ENCODE measurements at places on chromosomes 4 and X.

DNA sequence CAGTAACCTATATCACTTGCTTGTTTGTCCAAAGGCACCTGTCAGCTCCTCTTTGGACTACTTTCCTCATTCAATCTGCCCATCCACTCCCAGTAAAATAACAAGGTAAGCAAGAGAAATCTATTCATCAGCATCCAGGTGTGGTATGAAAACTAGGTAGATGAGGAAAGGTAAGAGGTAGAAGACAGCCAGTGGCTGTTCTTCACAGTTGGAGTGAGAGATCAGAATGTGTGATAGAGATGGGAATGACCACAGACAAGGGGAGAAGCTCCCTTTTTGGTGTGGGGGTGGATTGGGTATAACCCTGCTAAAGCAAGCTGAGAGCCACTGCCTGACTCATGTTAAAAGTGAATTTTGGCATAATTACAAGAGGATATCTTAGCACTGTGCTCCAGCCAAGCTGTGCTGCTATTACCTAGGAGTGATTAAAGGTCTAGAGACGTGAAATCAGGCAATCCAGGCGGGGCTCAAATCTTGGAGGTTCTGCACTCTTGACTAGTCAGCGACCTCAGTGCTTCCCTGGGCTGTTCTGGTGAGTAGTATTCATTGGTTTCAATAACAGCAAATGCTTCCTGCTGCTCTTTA, 28.1 kb upstream of the RASL11B start:
- no peak for DNase-seq

- no peak for DNase-seq
These were observed 182.3 kb downstream of the BANK1 start for GRCh38 chr4:101972791-101973190.

DNA sequence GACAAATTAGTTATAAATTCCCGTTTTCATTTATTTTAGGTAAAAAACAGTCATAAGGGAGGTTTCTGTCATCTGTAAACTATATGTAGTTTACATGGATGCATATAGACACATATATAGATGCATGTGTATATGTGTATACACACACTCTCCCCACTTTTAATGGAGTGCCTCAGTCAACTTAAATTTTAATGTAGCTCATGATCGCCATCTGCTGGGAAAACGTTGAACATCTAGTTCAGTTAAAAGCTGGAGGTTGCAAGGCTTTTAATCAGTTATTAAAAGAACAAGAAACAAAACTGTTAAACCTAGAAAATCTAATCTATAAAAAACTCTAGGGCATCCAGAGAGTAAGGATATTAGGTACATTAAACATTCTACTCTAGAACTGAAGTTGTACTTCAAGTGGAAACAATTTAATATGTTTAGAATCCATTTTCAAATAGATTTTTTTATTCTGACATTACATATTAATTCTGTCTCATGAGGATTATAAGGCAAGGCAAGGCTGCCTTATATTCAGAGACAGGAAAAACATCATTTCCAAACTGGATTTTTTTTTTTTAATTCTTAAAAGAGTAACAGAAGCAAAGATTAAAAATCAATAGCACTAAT, 122.6 kb downstream of the SHISA3 start:
- DNase-seq, result peak; percentile 65

DNA sequence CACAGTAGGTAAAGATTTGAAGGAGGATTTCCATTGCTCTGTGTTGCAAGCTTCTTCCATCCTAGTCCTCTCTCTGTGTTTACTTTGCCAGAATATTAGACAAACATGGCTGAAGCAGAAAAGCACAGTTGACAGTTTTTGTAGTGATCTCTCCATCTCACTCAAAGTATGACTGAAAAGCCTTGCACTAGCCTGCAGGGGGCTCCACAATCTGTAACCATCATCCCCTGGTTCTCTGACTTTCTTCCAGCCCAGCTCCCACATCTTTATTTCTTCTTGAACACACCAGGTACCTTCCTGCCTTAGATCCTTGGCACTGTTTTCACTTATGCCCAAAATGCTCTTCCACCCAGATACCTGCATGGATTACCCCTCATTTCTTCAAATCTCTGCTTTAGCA, 34.1 kb upstream of the HHIP start:
- peak; percentile 21 for DNase-seq

DNA sequence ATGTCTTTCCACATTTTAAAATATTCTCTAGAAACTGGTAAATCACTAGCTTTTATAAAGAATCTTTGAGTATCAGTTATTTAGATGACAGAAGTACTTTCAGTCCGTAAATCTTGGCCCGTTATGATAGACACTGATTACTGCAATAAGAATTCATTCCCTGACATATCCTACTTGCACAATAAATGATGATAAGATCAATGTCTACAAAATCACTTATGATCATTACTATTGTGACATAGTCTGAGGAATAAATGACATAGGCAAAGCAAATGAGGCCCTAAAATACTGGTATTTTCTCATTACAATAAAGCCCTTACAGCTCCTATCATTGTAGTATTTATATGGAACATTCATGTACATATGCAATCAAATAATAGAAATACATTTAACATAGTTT, 6.6 kb upstream of the PDCL2 start:
- DNase-seq, result no peak

GRCh38 chr4:99642725-99643489, 14.7 kb downstream of the C4orf54 start:
- DNase-seq, result no peak

GRCh38 chr4:138851391-138852335, 163.9 kb upstream of the NOCT start:
- no peak for DNase-seq

- DNase-seq, result no peak
These were observed 250.0 kb downstream of the CFAP299 start for GRCh38 chr4:80585542-80585941.

GRCh38 chrX:44996277-44996676, 123.3 kb downstream of the KDM6A start:
- DNase-seq, result peak; percentile 56

GRCh38 chr4:95360906-95361695, 187.7 kb downstream of the UNC5C start:
- no peak for DNase-seq

DNA sequence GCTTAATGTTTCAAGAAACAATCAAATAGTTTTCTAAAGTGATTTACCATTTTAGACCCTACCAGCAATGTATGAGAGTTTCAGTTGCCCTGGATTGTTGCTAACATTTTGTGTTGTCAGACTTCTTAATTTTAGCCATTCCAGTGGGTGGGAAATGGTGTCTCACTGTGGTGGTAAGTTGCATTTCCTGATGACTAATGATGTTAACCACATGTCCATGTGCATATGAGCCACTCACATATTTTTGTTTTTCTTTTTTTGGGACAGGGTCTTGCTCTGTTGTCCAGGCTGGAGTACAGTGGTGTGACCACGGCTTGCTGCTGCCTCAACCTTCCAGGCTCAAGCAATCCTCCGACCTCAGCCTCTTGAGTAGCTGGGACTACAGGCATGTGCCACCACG, 48.3 kb downstream of the MED28 start:
- no peak for DNase-seq

DNA sequence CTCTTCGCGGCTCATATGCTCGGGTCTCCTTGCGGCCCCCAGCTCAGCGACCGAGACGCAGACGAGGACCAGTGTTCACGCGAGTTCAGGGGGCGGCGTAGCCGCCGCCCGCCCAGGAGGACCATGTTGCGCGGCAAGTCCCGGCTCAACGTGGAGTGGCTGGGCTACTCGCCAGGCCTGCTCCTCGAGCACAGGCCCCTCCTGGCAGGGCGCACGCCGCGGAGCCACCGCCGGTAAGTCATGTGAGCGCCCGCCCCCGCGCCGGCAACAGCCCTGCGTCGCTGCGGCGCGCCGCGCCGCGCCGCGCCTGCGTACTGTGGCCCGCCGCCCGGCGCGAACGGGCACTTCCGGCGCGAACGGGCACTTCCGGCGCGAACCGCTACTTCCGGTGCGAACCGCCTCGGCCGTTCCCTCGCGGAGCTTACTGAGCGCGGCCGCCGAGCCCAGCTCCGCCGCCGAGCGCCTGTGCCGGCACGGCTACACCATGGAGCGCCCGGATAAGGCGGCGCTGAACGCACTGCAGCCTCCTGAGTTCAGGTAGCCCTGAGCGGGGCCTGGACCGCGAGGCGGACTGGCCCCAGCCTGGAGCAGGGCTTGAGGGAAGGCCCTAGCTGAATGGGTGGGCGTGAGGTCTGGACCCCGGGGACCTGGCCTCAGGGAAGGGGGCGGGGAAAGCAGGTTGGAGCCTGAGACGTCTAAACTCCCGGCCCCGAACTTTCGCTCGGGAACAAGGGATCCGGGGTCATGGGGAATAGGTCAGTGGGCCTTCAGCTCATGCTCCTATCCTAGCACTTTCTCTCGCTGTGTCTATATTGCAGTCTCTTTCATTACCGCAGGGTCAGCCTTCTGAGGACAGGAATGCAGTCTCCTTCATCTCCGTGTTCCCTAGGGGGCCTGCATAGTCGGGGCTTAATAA, at the start of gene VMA21:
TSS of gene VMA21 (plus strand) at position 382 of the 916 bp plus-strand sequence. CDS start at position 485, 103 bp downstream.
- peak; percentile 82 for DNase-seq

DNA sequence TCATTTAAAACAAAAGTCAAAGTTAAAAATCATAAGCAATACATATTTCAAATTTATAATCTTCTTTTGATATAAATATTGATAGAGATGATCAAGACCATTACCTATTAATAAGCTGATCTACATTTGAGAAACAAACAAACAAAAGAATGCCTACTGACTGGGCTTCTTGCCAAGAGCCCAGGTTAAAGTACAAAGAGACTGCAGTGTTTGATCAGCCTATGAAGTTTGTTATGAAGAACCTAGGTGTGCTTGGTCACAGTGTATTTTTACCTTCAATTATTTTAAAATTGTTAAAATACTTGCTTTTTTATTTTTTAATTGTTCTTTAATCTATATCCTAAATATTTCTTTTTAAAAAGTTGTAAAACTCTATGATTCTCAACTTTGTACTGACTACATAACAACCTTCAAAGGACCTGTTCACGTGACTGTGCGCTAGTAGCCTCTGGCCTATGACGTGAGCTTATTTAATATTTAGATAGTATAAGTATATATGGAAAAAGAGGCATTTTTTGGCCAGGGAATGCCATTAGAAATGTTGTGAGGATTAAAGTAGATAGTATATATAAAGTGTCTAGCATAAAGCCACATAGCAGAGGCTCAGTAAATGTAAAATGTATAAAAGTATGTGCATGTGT, 11.4 kb upstream of the SLC39A8 start:
- no peak for DNase-seq

DNA sequence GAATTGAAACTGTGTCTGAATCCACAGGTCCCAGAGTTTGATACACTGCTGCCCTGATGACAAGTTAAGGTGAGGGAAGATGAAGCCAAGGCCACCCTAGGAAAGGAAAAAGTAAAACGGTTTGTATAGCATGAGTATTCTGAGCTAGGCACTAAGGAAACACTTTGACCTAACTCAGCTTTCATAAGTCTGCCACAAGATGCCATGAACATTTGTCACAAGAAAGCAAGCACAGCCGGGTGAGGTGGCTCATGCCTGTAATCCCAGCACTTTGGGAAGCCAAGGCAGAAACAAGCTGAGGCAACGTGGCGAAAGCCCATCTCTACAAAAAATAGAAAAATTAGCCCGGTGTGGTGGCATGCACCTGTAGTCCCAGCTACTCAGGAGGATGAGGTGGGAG, 34.2 kb downstream of the ELOVL6 start:
- no peak for DNase-seq

DNA sequence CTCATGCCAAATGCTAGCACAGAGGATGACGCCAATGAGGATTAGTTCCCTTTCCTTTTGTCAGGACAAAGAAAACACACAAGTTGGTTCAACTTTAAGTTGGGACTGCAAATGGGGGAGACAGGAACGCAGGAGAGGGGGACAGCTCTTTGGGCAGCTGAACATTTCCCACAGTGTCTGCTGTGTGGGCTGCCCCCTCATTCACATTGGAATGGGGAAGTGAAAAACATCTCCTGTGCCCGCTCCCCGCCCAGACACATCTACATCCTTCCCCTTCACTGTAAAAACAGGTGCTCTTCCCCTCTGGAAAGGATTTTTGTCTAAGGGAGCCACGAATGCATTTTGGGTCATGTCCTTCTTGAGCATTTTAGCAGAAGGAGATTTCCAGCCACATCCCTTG, 44.5 kb upstream of the TBC1D9 start:
- no peak for DNase-seq

GRCh38 chr4:8537041-8537461, 43.1 kb upstream of the GPR78 start:
- DNase-seq, result peak; percentile 31

DNA sequence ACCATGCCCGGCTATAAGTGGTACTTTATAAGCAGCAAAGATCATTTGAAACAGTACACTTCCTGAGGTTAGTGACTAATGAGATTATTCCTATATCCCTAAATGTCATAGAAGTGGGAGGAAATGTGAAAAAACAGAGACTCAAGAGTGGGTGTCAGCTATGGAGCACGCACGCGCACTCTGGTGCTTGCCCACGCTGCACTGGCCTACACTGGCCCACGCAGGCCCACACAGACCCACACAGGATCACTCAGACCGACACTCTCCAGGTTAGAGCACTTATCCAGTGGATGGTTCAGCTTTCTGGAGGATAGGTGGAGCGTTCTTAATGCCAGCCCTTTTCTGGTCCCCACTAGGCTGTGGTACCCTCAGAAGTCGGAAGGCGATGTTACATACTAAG, 78.5 kb downstream of the IL1RAPL1 start:
- DNase-seq, result no peak

DNA sequence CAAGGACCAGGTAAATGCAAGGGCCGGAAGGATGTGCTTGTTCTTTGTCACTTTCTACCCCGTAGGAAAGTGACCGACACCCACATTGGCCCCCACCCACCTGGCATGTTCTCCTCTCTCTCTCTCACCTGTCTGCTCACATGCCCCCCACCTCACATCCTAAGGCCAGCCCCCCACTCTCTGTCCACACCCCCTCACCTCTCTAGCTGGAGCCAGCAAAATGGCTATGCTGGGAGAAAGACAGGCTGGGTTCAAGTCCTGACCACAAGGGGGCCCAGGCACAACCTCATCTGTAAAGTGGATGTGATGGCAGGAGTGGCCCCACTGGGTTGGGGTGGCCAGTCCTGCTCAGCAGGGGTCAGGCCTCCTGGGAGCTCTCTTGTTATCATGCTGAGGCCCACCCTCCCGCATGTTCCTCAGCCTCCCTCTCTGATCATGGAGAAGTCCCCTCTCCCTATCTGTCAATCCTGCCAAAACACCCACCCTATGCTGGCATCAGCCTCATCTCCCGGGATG, 1.7 kb upstream of the PPP2R2C start:
- DNase-seq, result peak; percentile 8

- DNase-seq, result no peak
These were observed 88.3 kb downstream of the ZNF718 start for GRCh38 chr4:212438-213188.

DNA sequence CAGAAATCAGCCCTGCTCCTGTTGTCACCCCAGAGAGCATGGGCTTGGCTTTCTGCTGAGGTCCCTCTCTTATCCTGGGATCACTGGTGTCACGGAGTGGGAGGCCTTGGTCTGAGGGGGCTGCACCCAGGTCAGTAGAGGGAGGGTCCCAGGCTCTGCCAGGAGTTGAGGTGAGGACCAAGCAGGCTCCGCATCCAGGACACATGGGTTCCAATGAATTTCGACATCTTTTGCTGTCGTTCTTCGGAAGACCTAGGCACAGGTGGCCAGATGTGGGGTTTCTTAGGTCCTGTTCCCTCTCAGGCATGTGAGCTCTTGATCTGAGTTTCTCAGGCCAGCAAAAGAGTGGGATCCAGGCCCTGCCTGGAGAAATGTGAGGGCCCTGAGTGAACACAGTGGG, 10.0 kb downstream of the MAGEA4 start:
- no peak for DNase-seq
